ENCODE measurements at places on chromosomes 7 and 10.

DNA sequence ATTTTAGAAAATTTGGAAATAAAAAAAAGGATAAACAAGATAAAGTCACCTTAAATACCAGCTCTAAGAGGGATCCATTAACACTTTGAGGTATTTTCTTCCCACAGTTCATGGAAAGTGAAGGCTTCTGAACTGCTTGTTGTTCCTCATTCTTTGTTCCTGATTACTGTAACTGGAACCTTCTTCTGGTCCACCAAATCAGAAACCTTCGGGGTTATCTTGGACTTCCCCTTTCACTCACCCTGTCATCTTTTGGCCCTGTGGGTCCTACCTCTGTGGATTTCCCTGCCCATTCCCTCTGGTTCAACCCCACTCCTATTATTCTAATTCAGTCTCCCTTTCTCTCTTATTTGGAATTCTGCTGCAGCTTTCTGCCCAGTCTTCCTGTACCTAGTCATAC, 116.5 kb upstream of the PRPS1L1 start:
- DNase-seq = no peak

- DNase-seq = no peak
These were observed 19.6 kb upstream of the PRKAG2 start for GRCh38 chr7:151896486-151896885.

DNA sequence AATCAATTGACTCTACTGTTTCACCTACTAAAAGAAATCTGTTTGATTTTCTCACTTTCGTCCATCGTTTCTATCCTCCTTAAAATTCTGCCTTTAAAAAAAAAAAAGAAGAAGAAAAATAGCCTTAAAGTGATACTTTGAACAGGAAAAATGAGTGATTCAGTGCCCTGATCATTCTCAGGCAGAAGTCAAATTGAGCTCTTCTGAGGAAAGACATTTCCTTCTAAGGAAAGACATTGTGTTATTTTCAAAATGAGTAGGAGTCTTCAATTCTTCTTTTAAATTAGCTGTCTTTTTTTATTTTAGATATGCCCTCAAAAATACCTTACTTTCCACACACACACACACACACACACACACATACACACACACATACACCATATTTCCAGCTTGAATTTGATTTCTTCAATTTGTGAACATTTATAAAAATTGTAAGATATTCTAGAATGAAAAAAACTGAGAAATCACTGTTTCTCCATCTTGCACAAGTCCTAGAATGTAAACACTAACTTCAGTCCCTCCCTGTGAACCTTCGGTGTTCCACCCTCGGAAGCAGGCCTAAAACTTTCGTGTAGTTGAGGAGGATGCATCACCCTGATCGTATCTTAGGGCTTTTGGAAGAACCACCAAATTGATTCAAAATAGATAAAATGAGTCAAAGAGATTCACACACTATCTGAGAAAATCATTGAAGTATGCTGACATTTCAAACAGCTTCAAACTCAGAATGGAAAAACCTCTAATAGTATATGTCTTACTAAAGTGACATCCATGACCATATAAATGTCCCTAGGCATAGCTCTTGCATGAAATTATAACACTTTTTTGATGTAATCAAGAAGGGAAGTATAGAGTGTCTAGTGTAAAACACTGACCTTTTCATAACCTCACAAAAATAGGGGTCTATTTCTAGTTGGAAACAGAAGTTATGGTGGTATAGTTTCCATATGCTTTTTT, 270.8 kb downstream of the GATA3 start:
- no peak for DNase-seq

- no peak for DNase-seq
These were observed 18.7 kb downstream of the SEC24C start for GRCh38 chr10:73762915-73763314.

DNA sequence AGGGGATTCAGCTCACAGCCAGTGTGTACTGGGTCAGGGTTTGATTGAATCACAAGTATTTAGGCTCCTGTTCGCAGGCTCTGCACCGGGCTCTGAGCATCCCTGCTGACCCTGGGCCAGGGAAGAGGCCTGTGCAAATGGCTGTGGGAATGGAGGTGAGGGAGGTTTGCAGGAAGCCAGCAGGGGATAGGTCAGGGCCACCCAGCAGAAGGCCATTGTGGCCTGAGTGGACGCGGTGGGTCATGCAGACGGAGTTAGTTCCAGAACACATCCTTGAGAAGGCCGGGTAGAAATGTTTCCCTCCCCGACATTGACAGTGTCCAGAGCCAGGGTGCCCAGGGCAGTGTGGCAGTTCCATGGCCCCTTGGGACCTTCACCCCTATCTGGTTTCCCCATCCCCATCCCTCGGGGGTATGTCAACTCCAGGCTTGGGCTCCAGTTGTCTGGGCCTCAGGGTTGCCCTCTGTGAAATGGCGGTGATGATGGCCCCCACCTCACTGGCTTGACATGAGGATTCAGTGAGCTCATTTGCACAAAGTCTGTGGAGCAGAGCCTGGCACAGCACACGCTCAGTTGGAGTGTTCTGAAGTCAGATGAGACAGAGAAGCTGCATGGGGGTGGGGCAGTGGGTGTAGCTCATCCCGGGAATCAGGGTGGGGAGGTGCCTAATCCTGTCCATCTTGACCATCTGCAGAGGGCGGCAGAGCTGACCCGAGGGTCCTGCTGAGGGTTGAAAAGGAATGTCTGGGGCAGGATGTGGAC, 107.6 kb downstream of the ADCY1 start:
- no peak for DNase-seq

DNA sequence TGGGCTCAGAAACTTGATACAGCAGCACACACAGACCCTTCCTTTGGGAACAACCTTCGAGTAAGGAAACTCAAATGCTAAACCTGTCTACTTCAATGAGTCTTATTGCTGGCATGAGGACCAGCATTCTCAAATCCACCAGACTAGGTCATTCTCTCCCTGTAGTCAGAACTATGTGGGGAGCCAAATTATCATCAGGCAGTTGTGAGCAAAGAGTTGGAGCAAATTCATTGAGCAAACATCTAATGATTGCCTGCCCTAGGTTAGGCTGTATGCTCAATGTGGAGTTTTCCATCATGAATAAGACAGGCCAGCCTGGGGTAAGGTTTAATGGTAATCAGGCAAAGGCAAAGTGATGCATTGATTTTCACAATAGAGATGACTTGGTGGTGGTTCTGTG, 3.6 kb downstream of the EPDR1 start:
- DNase-seq = no peak

- DNase-seq = peak; percentile 91
These were observed 203.6 kb upstream of the PRSS58 start for GRCh38 chr7:142461437-142461836.

DNA sequence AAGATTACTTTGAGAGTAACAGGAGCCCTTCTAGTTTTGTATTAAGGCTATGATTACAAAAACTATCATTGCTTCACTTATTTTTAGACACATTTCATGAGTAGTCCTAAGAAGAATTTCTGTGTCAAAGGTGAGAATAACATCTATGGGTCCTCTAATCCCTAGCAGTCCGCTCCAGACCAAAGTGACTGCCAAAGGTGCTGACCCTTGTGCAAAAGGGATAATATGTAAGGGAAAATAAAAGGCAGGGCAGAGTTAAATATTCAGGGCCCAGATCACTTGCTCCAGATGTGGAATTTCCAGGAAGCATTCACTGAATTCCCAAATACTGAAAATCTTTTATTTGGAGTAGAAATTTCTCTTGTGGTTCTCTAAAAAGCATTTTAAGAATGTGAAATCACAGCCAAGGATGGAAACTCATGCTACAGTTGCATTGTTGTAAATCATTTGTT, 29.3 kb downstream of the RHOBTB1 start:
- DNase-seq = peak; percentile 97

DNA sequence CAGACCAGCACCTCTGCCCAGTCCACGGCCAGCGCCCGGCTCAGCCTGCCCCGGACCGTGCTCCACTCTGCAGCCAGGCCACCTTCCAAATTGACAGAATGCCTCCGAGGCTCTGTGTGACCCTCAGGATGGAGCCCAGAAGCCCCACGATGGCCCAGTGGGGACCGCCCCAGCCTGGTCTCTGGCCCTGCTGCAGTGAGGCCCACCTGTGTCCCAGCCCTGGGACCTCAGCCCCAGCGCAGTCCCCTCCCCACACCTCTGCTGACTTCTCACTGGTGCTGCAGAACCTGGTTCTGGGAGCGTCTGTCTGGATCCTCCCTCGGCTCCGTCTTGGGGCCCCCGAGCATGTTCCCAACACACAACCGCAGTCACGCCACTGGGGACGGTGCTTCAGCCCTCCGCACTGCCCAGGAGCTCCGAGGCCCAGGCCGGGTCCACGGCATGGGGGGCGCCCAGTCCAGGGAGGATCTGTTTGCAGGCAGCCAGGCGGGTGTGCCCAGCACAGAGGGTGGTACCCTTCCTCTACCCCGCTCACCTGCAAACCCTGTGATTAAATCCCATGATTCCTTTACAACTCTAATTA, 248.1 kb downstream of the ELFN1 start:
- DNase-seq = no peak

DNA sequence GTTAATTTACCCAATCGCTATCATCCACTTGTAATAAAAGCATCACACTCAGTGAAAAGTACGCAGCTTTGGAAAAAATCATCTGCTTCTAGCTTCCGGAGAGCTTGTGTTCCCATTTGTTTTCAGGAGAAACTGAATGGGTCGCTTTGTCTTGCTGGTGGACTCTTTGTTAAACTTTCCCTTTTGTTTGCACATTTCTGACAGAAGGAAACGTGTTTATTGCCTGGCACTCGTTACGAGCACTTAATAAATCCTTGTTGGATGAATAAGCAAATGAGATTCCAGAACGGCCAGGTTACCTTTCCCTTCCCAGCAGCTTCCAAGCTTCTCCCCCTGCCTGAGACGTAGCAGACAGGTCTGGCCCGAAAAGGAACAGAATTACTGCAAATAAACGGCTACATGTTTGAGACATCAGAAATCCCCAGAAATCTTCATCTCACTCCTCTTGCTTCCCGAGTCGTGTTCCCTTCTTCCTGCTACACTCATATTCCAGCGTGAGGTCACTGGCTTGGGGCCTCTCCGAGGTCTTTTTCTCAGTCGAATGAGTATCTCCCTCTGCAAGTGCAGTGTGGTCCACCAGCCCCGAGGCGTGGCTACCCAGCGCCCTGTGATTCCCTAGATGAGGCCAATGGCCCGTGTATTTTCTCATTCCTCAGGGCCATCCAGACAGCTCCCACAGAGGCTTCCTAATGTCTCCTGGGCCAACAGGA, 167.2 kb downstream of the FRMD4A start:
- DNase-seq = no peak

DNA sequence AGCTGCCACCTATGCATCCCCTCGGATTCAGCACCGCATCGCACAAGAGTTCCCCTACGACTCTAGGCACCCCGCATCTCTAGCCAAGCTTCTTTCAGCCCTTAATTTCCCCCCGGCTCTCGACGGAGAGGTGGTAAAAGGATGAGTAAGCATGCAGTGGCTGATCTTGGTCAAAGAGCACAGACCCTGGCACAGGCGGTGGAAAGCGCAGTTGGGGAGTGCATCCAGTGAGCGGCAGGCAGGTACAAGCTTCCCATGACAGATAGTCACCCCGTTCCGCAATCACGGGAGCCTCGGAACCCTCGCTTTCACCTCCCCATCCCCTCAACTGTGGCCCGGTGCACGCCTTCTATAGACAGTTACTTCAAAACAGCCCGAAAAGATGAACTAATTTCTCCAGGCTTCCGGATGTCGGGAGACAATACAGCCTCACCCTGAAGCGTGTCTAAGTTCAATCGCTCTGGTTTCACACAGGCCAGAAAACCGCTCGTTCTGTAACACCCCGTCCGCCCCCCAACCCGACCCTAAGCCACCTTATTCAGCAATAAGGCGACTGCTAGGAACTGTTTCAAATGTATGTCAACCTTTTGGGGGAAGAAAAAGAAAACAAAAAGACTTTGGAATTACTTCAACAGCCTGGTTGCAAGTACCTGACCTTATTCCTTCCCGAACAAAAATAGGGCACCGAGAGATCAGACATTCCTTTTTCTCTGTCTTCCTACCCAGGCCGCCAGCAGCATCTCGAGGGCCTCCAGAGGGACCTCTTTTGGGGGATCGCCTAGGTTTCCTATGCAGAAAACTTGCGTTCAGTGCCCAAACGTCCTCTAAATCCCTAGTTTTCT, 1.4 kb downstream of the RHEB start:
- peak; percentile 40 for DNase-seq

DNA sequence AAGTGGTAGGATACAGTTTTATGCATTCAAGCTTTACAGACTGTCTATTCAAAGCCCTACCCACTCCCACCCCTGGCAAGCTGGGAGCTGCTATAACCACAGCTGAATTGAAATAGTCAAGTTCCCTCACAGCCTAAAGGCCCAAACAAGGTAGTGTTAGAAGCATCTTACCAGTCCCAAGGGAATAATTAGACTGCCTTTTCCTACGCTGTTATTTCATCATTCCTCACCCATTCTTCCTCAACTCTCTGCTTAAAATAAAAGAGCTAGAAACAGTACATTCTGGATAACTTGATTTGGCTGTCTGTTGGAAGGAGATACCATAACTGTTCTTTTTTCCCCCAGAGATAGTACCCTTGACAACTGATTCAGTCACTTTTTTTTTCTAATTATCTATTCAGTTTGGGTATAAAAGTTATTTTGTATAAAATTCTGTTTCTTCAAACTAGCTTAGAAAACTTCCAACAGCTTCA, 54.0 kb downstream of the RAPGEF5 start:
- DNase-seq = peak; percentile 15

- no peak for DNase-seq
These were observed 127.6 kb downstream of the ACTR3B start for GRCh38 chr7:152887191-152887590.

- DNase-seq = no peak
These were observed 88.0 kb downstream of the RAPGEF5 start for GRCh38 chr7:22268884-22269421.

DNA sequence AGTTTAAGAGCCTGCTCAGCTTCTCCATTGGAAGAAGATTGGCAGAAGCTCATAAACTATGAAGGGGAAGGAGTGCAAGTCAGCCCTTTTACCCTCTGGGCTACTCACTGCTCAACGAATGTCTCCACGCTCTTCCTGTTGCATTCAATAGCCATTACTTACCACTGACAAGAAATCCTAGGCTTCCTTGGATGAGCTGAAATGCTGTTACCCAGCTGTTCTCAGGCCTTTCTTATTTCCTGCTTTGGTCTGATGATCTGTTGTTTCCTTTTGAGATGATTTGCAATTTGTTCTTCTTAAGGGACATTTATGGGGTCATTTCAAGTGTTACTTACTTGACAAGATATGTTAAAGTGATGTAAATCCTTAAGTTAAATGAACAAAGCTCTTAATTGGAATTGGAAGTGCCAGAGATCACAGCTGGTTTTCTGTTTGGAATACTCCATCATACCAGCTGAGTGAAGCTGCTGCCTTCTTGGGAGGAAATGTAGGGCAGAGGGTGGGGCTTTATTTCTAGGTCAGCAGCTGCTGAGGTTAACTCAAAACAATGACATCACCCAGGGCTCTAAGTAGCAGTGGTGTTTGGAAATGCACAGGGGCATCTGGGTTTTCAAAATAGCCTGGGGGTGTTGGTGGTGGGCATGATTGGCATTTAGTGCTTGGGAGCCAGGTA, 170.0 kb downstream of the PRKCQ start:
- peak; percentile 61 for DNase-seq
